Stimulated activated CD4-positive, alpha-beta T cell treated with anti-CD3 and anti-CD28 coated beads, Interleukin-1b, Interleukin-23, amount 100 ng/mL, for 1 hour (primary cell): ENCODE measurements at places on chromosomes 2 and 18.

GRCh38 chr2:218806346-218806978 lies 24.5 kb downstream of the CYP27A1 start:
- DNase-seq: no peak

GRCh38 chr2:222288590-222289277 lies 10.1 kb downstream of the PAX3 start:
- no peak for DNase-seq

- DNase-seq: no peak
Observed at GRCh38 chr2:9525266-9525665, 30.4 kb downstream of the ADAM17 start.

GRCh38 chr2:69741229-69741574 lies 732 bp upstream of the ANXA4 start:
- DNase-seq: no peak

GRCh38 chr18:471716-472115 lies 28.8 kb downstream of the COLEC12 start:
- no peak for DNase-seq

- DNase-seq: peak; percentile 58
Observed at GRCh38 chr18:69935319-69936190, 12.1 kb downstream of the CD226 start.

GRCh38 chr2:18384242-18384641 lies 176.2 kb downstream of the RDH14 start:
- no peak for DNase-seq

DNA sequence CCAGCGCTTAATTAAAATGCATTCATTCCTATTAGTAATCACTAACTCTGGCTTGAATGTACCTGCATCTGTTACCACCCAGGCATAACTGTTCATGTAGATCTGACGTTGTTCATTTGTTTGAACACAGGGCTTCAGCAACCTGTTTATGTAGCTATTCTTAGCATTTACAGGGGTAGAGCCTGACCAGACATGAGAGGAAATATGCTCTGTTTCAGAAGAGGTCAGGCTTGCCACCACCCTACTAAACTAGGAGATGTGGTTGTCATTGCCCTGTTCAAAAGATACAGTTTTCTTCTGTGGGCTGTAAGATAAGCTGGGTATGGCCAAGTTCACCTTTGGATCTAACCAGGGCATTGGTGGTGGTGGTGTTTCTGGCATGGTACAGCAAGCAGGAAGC lies 8.8 kb downstream of the MGAT5 start:
- no peak for DNase-seq

DNA sequence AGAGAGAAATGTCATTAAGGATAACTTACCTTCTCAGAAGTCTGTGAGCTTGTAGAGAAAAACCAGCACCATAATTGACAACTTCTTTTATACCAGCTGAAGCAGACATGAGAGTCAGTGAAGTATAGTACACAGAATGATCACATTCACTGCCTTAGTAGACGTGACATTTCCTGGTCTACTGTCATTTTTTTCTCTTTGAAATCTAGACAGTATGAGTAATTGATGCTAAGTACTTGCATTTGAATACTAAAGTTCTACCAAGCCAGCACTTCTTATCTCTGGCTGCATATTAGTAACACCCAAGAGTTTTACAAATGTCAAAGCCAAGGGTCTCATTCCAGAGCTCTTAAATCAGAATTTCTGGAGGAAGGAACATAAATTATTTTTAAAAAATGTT lies 25.4 kb upstream of the ACADL start:
- no peak for DNase-seq

GRCh38 chr2:182446087-182446486 lies 19.3 kb upstream of the PDE1A start:
- DNase-seq: no peak

DNA sequence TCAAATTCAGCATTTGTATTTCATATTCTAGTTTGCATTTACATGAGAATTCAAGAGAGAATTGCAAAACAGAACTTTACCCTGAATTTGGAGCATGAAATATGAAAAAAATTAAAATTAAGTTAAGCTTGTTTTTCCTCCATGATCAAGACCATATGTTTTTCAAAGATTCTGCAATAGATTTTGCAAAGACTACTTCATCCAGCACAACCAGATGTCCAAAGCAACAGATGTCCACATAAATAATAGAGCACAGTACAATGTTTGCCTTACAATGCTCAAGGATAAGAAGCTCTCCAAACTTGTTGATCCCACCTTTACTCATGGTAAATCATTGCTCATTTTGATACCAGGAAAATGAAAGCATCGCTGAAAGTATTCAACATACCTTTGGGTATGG lies 25.6 kb downstream of the FAP start:
- DNase-seq: no peak

- DNase-seq: no peak
Observed at GRCh38 chr2:143550500-143550899, 421.3 kb downstream of the ARHGAP15 start.

DNA sequence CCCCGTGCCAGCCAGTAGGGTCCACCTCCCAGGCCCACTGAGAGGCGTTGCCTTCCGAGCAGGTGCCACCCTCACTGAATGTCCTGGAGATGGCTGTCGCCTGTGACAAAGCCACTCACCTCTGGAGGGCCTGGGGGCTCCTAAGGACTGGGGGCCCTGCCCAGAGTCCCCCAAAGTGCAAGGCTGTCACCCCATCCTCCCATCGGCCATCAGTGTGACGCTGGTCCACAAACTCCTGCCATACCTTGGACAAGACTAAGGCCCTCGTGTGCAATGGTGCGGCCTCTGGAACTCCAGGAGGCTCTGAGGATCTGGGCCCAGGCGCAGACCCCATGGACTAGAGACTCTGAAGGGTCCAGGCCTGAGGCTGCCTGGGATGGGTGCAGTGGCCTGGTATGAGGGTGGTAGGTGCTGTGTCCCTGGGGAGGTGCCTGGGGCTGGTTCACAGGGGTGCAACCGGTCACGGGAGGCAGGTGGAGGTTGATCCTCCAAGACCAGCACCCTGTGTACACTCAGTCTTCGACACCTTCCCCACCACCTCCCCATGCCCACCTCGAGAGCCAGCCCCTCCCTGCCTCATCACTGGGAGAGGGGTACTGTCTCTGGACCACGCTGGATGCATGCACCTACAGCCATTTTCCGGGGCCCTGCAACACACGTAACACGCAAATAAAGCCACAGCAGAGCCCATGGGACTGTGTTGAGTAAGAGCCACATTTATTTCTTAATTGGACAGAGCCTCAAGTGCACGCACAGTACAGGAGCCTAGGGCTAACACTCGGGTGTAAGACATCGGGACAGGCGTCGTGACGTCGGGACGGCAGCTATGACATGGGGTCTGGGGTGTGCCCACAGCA lies 21.6 kb downstream of the AQP12A start:
- no peak for DNase-seq
